ENCODE measurements at places on chromosomes 16 and 17. TPM values are rescaled to one million over a fixed set of nuclear protein-coding genes. Genes with fewer than 3 reads are reported as not detected.

The BCO1 gene
- not detected for total RNA-seq

The DNAH17 gene
- not detected for total RNA-seq

The SAMD14 gene
- total RNA-seq: 28.7 TPM

The PAFAH1B1 gene
- 136 TPM for total RNA-seq

The GNGT2 gene
- not detected for total RNA-seq

The ZPBP2 gene
- total RNA-seq: not detected

The DNAI2 gene
- total RNA-seq: not detected

The EVPLL gene
- total RNA-seq: not detected

The HSBP1 gene
- 237 TPM for total RNA-seq

The NGFR gene
- 322 TPM for total RNA-seq

The SLC13A5 gene
- 0.43 TPM for total RNA-seq

The DCAKD gene
- 91.8 TPM for total RNA-seq

The STH gene
- not detected for total RNA-seq

The TPSG1 gene
- not detected for total RNA-seq

The TBC1D28 gene
- total RNA-seq: 0.26 TPM

The CIBAR2 gene
- not detected for total RNA-seq

The NKD1 gene
- total RNA-seq: 54.7 TPM

DNA sequence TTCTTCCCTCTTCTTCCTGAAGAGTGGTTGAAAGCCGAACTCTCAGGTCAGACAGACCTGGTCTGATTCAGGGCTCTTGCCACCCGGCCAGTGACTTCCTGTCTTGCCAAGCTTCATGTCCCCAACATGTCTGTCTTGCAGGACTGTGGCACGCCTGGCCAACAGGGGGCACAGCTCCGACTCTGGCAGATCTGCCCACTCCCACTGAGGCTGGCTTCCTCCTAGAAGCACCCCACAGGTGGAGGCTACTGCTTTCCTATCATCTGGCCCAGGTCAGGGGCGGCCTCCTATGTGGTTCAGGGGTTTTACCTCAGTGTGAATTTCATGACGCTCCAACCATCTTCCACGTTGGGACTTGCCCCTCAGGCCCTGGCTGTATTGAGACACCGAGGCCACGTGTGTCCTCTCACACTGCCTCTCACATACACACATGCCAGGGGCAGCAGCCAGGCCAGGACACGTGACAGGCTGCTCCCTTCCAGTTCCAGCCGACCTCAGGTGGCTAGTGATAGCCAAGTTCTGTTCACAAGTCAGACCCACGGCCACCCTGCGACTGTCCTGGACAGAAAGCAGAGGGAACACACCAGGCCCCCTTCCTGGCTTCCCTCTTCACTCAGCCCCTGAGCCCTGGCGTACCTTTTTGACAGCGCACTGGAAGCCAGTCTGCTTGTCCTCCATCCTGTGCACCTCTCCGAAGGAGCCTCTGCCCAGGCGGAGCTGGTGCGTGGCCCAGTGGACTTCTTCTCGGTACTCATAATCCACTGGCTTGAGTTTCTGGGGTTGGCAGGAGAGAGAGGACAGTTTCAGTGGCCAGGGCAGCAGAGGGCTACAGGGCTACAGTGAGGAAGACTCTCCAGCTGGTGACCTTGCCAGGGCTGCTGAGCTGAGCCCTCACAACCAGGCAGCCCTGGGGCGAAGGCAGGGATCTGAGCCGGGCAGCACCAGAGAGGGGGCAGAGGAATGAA lies 22.6 kb upstream of the SPATA32 start:
- DNase-seq: no peak

- DNase-seq: no peak
Measured at GRCh38 chr17:75511610-75512575, 3.4 kb downstream of the CASKIN2 start.

GRCh38 chr16:80573700-80574120 lies 32.9 kb downstream of the DYNLRB2 start:
- DNase-seq: no peak

DNA sequence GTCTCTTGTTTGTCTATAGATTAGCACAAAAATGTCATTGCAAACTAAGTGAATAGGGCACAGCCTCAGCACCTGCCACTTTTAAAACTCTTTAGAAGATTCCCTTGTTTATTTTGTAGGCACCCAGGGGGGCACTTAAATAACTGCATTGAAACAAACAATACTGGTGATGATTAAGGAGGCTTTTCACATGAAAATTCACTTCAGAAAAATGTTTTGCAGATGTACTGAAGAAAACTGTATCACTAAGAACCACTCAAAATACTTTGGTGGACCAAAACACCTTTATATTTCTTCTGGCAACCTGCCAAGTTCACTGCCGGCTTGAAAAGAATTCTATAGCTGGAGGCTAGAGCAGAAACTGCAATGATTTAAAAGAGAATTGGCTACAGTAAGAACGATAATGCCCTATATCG lies 281.5 kb downstream of the TOX3 start:
- DNase-seq: no peak

GRCh38 chr16:3106205-3106928 lies 6.0 kb upstream of the ZNF205 start:
- DNase-seq: peak; percentile 92

GRCh38 chr17:79983456-79983855 lies 52.2 kb downstream of the TBC1D16 start:
- DNase-seq: no peak

DNA sequence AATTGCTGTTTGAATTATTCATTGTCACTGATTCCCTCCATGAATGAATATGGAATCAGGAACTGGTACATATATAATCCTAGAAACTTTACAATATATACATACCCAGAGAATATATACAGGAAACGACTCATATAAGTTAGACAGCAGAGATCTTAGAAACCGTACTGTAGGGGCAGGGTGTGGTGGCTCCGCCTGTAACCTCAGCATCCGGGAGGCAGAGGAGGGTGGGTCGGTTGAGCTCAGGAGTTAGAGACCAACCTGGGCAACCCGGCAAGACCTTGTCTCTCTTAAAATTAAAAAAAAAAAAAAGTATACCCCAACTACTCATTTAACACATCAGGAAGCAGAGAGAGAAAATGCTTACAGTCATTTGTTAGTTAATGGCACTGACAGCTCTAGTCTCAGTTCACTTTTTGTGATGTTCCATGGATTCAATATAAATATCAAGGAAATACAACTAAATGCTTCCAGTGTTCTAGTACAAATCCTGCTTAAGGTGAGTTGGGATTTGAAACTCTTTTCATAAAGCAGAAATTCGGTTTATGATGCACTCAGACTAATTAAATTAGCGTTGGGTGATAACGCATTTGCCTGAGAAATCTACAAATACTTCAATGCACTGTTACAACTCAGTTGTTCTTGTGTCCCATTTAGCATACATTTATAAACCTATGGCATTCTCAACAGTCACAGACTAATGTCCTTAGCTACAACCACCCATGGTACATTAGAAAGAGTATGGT lies 5.6 kb downstream of the GLG1 start:
- no peak for DNase-seq

DNA sequence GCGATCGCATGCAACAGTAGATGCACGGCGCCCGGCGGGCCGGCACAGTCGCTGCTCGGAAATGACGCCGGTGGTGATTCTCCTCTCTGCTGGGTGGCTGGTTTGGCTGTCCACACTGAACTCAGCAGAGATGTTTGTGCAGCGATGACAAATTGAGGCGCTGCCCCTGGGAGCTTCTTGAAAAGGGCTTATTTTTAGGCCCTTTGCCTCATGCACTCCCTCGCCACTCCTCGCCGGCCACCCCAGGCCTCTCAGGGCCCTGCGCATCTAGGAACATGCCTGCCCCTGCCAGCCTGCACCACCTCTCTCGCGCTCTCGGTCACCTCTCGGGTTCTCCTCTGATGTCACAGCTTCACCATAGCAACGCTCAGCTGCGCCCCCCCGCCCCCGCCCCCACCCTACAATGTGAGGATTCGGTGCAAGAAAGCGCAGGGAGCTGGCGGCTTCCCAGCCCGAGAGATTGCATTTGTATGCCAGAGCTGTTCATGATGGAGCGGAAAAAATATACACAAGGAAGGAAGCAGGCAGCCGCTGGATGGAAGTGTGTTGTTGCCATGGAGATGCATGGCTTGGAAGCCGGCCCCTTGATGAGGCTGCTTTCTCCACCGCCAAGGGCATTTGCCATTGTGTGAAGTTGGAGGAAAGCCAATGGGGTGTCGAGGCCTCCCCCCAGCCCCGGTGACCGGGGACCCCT lies 81.3 kb upstream of the PLCG2 start:
- peak; percentile 47 for DNase-seq

GRCh38 chr17:42281571-42282096 lies 5.4 kb upstream of the STAT5B start:
- no peak for DNase-seq

DNA sequence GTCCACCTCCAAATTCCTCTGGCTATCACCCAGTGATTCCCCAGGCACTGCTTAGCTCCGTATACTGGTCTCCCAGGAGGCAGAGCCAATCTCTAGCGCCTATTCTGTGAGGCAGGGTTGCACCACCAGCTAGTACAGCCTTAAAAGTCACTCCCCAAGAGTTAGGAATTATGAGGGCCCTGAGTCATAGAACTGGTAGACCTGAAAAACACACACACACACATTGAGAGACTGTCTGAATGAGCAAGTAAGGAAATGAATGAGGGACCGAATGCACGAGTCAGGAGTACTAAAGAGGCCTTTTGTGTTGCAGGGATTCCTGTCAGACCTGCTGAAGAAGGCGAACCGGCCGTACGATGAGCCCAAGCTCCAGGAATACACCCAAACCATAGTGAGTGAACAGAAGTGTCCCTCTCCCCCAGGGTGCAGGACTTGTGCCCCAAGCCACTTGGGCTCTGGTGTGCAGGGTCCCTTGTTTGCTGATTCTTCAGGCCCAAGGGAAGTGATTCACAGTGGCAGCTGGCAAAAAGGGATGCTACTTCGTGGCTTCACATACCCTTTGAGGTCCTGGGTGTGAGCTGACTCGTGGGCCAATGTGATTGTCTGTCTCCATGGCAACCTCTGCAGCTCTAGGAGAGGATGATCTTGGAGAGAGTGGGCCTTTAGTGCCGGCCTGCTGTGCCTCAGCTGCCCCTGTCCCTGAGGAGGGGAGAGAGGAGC lies 24.7 kb downstream of the CALB2 start:
- DNase-seq: no peak

- DNase-seq: no peak
Measured at GRCh38 chr17:67632141-67632540, 85.6 kb upstream of the NOL11 start.

GRCh38 chr16:89729293-89729692 lies 8.0 kb downstream of the ZNF276 start:
- no peak for DNase-seq

- no peak for DNase-seq
Measured at GRCh38 chr17:3335876-3336275, 37.7 kb upstream of the OR3A1 start.

GRCh38 chr16:24977678-24978075 lies 37.5 kb downstream of the ARHGAP17 start:
- DNase-seq: no peak

- no peak for DNase-seq
Measured at GRCh38 chr17:76542566-76542971, 2.7 kb downstream of the PRCD start.

- DNase-seq: peak; percentile 91
Measured at GRCh38 chr17:2592971-2593820, at the start of gene PAFAH1B1. Gene PAFAH1B1 (plus strand): TSS chr17:2593654. CDS start chr17:2638289, 44,635 bp downstream.

GRCh38 chr17:6506679-6507231 lies 49.6 kb downstream of the PITPNM3 start:
- DNase-seq: no peak

GRCh38 chr16:84919708-84920107 lies 91.6 kb downstream of the ZDHHC7 start:
- DNase-seq: no peak

- no peak for DNase-seq
Measured at GRCh38 chr16:74700438-74701225, at the start of gene MLKL. Gene MLKL (minus strand): TSS chr16:74700862. CDS start chr16:74695757, 5,105 bp downstream.

- no peak for DNase-seq
Measured at GRCh38 chr16:54163197-54163843, 123.3 kb downstream of the IRX3 start.

DNA sequence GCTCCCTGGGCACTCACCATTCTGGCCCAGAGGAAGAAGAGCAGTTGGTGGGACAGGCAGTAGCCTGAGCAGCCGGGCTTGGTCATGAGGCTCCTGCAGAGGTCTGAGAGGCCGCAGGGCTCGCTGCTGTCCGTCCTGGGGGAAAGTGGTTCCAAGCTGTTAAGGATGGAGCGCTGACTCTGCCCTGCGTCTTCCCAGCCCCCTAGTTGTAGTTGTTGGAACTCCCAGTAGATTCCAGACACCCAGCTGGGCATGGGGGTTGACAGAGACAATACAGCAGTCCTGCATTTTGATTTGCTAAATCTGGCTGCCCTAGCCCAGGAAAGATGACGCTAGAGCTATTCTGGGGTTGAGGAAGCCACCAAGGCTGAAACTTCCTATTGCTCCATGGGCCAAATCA lies 7.3 kb downstream of the C16orf89 start:
- DNase-seq: peak; percentile 23
